CD4-positive, alpha-beta T cell treated with Interleukin-4 for 4 hours (primary cell): ENCODE measurements at places on chromosomes 4 and X.

DNA sequence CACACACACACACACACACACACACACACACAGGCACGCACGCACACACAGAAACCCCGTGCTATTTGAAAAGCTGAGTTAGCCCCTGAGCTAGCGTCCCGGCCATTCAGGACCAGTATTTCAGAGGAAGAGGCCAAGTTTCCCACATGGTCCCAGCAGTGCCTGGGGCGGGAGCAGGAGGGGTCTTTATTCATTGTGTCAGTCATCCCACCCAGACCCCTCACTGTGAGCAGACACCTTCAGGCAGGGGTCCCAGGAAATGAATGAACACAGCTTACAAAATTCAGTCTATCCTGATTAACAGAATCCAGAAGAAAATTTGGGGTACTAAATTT, 58.1 kb downstream of the ZFYVE28 start:
- no peak for DNase-seq

DNA sequence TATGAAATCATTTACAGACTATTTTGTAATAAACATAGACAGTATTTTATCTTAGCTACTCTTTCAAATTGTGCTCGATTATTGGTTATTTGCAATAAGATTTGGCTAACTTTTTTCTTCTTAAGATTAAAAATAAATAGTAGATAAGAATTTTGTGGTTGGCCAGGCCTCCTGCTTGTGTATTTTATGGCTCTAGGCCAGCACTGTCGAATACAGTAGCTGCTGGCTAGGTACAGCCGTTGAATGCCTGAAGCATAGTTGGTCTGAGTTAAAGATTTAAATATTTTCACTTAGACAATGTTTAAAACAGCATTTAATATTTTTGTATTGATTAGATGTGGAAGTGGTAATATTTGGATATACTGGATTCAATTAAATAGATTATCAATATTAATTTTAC, 481.0 kb downstream of the SPRY1 start:
- no peak for DNase-seq

DNA sequence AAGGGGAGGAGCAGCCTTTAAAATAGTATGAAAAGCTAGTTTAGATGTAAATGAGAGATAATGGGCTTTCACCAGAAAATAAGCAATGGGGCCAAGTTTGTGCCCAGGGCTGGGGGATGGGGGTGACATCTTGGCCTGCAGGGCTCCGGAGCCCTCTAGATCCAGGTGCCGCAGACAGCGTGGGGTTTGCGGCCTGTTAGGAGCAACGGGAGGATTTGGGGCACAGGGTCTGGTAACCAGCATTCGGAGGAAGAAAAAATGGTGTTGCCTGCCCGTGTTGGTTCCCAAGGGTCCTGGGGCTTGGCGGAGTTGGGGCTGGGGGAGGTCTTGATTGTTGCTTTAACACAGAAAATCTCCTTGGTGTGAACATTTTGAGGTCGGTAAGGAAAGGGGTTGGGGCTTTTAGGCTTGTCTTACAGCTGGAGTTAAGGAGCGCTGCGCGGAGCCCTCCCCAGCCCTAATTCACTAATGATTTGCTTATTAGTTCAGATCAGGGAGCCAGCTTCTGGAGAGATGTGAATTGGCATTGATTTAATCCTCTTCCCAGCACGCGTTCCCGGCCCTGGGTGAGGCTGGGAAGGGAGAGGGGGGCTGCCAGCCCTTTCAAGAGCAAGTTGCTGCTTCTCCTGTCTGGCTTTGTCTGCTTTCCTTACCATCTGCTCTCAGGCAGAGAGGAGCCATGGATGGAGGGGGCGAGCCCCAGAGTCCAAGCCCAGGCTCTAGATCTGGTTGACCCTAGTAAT, 443.4 kb downstream of the BCOR start:
- no peak for DNase-seq

GRCh38 chrX:9037296-9037695, 3.4 kb upstream of the FAM9B start:
- DNase-seq: no peak

DNA sequence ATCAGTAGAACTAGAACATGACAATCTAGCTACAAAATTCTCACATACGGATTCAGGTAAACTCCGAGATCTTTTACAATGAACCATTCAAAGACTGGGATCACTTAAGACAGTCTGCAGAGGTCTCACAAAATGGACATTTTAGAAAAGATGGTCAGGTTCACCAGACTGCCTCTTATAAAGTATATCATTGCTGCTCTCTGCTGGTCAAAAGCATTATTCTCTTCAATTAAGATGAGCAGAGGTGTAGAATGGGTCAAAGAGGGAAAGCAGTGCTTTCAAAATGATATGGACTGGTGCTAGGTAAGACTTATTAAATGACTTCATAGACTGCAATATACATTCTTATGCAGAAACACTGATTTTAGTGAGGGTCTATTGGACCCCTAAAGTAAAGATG, 434.7 kb downstream of the PACRGL start:
- peak; percentile 9 for DNase-seq

- DNase-seq: no peak
Observed at GRCh38 chrX:10015355-10015722, 48.2 kb downstream of the CLDN34 start.

DNA sequence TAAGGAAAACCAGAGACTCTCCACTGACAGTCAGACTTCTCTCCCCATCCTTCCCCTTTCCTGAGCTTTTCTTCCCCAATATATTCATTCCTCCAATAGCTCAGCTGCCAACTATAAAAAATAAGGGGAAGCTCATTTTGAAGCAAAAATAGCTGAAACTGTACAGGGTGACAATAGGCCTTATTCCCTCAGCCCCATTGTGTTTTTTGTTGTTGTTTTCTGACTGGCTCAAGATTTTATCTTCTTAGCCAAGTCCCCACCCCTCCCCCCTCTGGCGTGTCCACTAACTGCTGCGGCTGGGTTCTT, 26.2 kb downstream of the PRPS1 start:
- DNase-seq: no peak

- DNase-seq: no peak
Observed at GRCh38 chr4:69849969-69850368, 10.0 kb downstream of the SULT1E1 start.

GRCh38 chrX:116526010-116526409, 63.2 kb upstream of the CT83 start:
- DNase-seq: no peak

- no peak for DNase-seq
Observed at GRCh38 chrX:40100537-40101429, 3.0 kb upstream of the BCOR start.

- DNase-seq: no peak
Observed at GRCh38 chr4:112942077-112942476, 107.4 kb upstream of the ANK2 start.

DNA sequence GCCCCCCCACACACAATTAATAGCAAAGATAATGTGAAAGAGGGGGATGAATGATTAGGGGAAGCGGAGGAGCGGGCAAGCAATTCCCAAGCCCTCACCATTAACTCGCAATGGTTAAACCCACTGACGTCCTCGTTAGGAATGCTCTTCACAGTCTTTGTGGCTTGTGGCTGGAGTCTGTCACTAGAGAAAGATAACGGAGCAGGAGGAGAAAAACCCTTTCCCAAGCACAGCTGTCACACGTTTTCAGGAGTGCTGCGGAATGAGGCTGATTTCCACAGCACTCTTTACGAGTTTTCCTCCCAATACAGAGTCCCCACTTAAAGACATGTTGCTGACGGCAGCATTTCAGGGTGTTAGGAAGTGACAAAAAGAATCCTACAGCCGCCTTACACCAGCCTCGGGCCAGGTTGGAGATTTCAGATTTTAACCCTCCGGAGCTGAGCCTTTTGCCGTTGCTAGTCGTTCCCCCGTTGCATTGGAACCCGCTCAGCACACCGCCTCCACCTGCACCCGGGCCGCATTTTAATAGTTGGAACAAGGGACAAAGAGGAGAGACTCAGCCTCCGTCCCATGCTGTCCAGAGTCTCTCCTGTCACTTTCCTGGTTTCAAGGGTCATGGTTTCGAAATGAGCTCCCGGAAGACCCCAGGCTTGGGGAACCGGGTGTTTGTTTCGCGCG, 92.2 kb downstream of the GEMIN8 start:
- DNase-seq: no peak

GRCh38 chr4:108168160-108168670, 517 bp downstream of the LEF1 start:
- DNase-seq: no peak
